SW480 (cell line): ENCODE measurements at places on chromosomes 4 and X.

- DNase-seq = peak; percentile 42
Measured at GRCh38 chrX:118254611-118255010, 91.3 kb upstream of the WDR44 start.

DNA sequence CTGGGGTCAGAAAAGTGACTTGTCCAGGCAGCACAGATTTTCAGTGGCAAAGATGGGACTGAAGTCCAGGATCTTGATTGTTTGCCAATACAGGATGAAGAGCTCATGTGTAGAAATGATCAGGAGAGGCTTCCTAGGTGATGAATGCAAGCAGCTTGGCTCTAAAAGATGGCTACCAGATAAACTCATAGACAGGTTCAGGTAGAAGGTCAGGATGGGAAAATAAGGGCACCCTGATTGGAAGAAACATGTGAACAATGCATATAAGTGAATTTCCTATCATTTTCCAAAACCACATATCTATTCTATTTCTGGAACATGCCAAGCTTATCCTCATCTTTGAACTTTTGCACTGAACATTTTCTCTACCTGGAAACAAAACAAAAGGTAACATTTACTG is 87.7 kb downstream of the FAM13A start:
- no peak for DNase-seq

DNA sequence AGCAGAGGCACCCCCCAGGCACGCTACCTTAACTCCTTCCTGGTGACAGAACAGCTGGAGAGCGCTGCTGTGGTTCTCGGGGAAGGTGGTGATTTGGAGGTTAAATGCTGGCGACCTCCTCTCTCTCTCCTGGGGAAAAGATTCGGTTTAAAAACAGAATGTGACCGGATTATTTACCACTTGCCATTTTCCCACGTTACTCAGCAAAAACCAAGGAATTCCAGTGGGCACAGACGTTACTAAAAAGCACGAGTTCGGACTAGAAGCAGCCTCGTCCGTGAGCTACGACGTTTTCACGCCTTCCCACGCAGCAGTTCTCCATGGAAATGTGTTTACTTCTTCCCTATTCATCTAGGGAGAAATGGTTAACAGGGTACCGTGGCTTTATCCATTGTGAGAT is 32.3 kb upstream of the C4orf50 start:
- no peak for DNase-seq

- DNase-seq = no peak
Measured at GRCh38 chr4:30879855-30880598, 159.9 kb downstream of the PCDH7 start.

GRCh38 chr4:146525754-146526153 is 4.0 kb upstream of the SLC10A7 start:
- DNase-seq = no peak

GRCh38 chr4:1033840-1034551 is 22.6 kb downstream of the FGFRL1 start:
- DNase-seq = no peak

DNA sequence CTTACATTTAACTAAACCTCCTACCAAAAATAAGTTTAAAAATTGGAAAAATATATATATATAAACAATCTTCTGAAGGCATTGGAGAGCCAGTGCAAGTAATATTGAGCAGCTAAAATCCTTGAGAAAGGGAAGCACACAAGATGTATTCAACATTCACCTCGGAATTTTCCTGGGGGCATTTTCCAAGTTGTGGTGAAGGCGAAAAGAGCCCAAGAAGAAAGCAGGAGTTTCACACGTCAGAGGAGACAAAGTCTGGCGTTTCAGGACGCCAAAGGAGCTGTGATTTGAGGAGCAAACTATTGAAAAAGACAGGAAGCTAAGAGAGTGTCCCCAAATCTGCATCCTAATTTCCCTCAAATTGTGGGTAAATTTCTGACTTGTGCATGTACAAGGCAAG is 9.1 kb upstream of the GASK1B start:
- no peak for DNase-seq

- DNase-seq = no peak
Measured at GRCh38 chrX:53824686-53825085, 138.2 kb upstream of the HUWE1 start.

DNA sequence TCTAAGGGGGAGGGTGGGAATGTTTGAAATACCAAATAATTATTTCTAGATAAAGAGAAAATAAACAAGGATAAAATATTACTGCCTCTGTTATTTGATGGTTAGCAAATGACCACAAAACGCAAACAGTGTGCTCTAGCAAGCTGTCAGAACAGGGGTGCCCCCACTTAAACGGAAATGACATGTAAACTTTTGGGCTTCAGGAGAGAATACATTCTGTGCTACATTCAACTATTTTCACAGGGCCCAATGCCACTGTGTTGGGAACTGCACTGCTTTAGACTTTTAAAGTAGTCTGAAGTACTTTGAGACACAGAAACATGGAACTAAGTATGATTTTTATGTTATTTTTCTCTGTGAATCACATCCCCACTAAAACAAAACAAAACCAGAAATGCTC is 14.1 kb downstream of the CD40LG start:
- no peak for DNase-seq

- no peak for DNase-seq
Measured at GRCh38 chrX:53039236-53039635, 9.4 kb upstream of the GPR173 start.

DNA sequence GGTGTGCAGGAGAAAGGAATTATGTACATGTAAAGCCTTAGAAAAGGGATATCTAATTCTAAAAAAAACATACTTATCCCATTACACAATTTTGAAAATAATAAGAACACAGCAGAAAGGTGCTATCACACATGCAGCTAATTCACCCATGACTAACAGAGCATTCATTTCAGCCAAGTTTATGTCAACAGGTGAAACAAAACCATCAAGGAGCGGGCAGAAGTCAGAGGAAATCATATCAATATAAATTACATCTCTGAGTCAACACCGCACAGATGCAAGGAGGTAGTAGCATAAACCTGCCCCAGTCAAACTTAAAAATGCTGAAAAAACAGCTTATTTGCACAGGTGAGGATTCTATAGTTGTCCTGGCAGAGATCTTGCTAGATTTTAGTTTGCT is 197.9 kb downstream of the PRDM5 start:
- no peak for DNase-seq

GRCh38 chrX:131199091-131199490 is 90.0 kb downstream of the IGSF1 start:
- DNase-seq = no peak

- DNase-seq = no peak
Measured at GRCh38 chr4:89836031-89836745, 773 bp downstream of the SNCA start.

GRCh38 chr4:189285377-189285776 is 655.3 kb upstream of the FRG1 start:
- DNase-seq = no peak
